ENCODE measurements at places on chromosomes 4 and X. TPM values are rescaled to one million over a fixed set of nuclear protein-coding genes. Genes with fewer than 3 reads are reported as not detected.
A peak's percentile ranks its signal among the peaks of the same experiment; 100 is the strongest.

INPP4B gene
- polyA plus RNA-seq: 9.5 TPM

- H3K36me3 ChIP-seq: no peaks in the 10 kb centered on the region
- H3K27me3 ChIP-seq: no peaks in the 10 kb centered on the region
- H3K4me1 ChIP-seq: no peaks in the 10 kb centered on the region
- no peak overlapping the region for H3K27ac ChIP-seq
These were observed 60.2 kb downstream of the MID1IP1 start for GRCh38 chrX:38861489-38861888.

DNA sequence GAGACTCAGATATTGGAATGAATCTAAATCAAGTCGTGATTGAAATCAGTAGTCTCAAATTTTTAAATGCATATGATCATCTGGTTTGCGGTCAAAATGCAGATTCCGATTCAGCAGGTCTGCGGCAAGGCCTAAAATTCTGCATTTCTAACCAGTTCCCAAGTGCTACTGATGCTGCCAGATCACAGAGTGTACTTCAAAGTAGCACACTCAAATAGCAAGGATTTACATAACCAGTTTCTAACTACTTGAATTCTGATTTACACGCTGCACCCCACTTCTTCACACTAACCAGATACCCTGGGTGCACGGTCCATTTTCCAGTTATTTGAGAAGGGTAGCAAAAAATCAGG, 752 bp downstream of the MBTPS2 start:
- peak overlapping the region; percentile 76 for H3K4me3 ChIP-seq
- no peaks in the 10 kb centered on the region for H3K27me3 ChIP-seq
- peaks cover 21% of the 10 kb centered on the region for H3K36me3 ChIP-seq
- DNase-seq: no peak

- H3K4me3 ChIP-seq: no peak overlapping the region
- no peak overlapping the region for H3K27ac ChIP-seq
- no peaks in the 10 kb centered on the region for H3K27me3 ChIP-seq
- no peaks in the 10 kb centered on the region for H3K36me3 ChIP-seq
- no peak for DNase-seq
These were observed 248.7 kb downstream of the IL1RAPL1 start for GRCh38 chrX:28835991-28836390.

DNA sequence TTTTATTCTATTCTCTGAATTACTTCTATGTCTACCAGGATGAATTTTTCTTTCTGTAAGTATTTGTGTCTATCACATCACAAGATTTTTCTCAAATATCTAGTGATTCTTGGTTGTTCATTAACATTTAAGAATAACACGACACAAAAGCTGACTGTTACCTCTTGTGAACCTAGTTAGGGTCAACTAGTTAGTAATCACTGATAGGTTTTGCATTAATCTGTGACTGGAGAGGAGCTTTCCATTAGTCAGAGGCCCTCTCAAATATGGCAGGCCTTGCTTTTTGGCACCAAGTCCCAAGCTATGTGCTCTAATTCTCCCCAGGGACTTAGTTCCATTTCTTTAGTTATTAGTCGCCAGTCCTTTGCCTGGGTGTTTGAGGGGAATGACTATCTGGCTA, 259.2 kb downstream of the CFAP299 start:
- DNase-seq: no peak
- no peaks in the 10 kb centered on the region for H3K4me1 ChIP-seq
- no peak overlapping the region for H3K4me3 ChIP-seq
- no peaks in the 10 kb centered on the region for H3K36me3 ChIP-seq
- H3K27ac ChIP-seq: no peak overlapping the region
- no peaks in the 10 kb centered on the region for H3K27me3 ChIP-seq

- H3K36me3 ChIP-seq: no peaks in the 10 kb centered on the region
- no peak overlapping the region for H3K4me3 ChIP-seq
- DNase-seq: no peak
- H3K27me3 ChIP-seq: no peaks in the 10 kb centered on the region
- no peak overlapping the region for H3K27ac ChIP-seq
These were observed 94.9 kb upstream of the ANKRD50 start for GRCh38 chr4:124807421-124807820.

DNA sequence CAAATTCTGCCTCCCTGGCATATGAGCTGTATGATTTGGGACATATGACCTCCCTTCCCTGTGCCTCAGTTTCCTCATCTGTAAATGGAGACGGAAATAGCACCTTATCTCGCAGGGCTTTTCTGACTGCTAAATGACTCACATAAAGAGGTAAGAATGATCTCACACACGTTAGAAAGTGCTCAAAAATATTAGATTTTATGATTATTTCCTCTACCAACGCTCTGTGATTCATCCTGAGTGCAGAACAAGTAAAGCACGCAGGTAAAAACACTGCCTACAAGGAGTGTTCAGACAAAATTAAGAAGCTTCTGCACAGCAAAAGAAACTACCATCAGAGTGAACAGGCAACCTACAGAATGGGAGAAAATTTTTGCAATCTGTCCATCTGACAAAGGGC, 21.1 kb downstream of the ACSL1 start:
- peaks cover 5% of the 10 kb centered on the region for H3K36me3 ChIP-seq
- H3K27me3 ChIP-seq: no peaks in the 10 kb centered on the region
- H3K4me1 ChIP-seq: peaks cover 80% of the 10 kb centered on the region
- H3K27ac ChIP-seq: peak overlapping the region; percentile 92

PHKA2 gene
- polyA plus RNA-seq: 3.7 TPM

TIGD4 gene
- 0.03 TPM for polyA plus RNA-seq

GRCh38 chr4:58252656-58253055, 1142.5 kb upstream of the IGFBP7 start:
- no peaks in the 10 kb centered on the region for H3K36me3 ChIP-seq
- no peak for DNase-seq
- H3K4me1 ChIP-seq: no peaks in the 10 kb centered on the region
- no peak overlapping the region for H3K4me3 ChIP-seq
- no peak overlapping the region for H3K27ac ChIP-seq

- no peaks in the 10 kb centered on the region for H3K27me3 ChIP-seq
- no peak overlapping the region for H3K4me3 ChIP-seq
- no peak overlapping the region for H3K27ac ChIP-seq
These were observed 41.1 kb downstream of the ADGRA3 start for GRCh38 chr4:22474636-22475310.

CXCL1 gene
- polyA plus RNA-seq: 2.1 TPM

NPNT gene
- 1.8 TPM for polyA plus RNA-seq

- no peaks in the 10 kb centered on the region for H3K27me3 ChIP-seq
- no peak for DNase-seq
- H3K36me3 ChIP-seq: peaks cover 49% of the 10 kb centered on the region
- H3K4me1 ChIP-seq: no peaks in the 10 kb centered on the region
These were observed 60.4 kb downstream of the CCNI start for GRCh38 chr4:77015390-77015789.

DNA sequence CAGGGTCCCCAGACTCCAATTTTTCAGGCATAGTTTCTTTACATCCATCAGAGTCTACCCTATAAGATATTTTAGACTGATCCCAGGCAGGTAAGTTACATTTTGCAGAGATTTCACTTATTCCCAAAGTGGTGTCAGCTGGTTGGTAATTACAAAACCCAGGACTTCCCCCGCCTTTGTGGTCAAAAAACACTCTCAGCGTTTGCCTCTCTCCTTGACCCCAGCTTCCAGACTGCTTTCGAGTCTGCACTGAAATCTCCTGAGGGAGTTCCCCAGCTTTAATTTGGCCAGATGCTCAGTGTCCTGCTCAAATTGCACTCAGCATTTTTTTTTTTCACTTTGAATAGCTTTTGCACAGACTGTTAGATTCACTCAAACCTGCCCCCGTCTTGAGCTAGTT, 11.2 kb upstream of the AMOT start:
- DNase-seq: no peak
- H3K4me3 ChIP-seq: no peak overlapping the region
- H3K27ac ChIP-seq: no peak overlapping the region
- H3K36me3 ChIP-seq: no peaks in the 10 kb centered on the region
- no peaks in the 10 kb centered on the region for H3K27me3 ChIP-seq

DNA sequence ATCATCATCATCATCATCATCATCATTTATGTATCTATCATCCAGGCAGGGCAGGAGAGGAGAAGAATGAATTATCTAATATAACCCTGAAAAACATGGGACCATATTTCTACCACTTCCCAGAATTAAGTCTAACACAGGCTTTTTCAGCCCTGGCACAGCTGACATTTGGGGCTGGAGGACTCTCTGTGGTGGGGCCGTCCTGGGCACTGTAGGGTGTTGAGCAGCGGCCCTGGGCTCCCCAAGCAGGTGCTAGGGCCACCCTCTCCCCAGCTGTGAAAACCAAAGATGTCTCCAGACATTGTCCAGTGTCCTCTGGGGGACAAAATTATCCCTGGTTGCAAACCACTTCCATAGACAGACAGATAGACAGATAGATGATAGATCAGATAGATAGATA, 288.4 kb downstream of the CRLF2 start:
- no peak overlapping the region for H3K27ac ChIP-seq
- H3K27me3 ChIP-seq: no peaks in the 10 kb centered on the region
- no peak overlapping the region for H3K4me3 ChIP-seq
- DNase-seq: no peak
- H3K4me1 ChIP-seq: no peaks in the 10 kb centered on the region

COL4A5 gene
- 1.1 TPM for polyA plus RNA-seq

SMPX gene
- polyA plus RNA-seq: 427 TPM

DNA sequence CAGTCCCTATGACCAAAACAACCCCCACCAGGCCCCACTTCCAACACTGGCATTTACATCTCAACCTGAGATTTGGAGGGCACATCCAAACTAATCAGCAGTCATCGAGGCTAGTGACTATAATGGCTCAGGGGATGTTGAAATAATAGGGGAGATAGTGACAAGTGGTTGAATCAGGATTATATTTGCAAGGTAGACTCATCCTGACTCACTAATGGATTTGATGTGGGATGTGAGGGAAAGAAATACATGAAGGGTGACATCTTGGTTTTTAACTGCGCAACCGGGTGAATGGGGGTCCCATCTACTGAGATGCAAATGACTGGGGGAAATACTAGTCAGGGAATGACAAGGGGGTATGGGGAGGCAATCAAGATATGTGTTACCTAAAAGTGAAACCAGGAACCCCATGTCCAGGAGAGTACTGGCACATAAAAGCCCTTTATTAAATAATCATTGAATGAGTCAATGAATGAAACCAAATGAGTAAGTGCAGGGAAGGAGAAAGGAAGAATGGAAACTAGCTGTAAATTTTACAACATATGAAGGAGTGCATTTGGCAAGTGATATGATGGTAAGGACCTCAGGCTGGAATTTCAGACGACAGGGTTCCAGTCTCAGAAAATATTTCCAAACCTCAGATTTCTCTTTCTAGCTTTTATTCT, 78.3 kb downstream of the PARM1 start:
- H3K36me3 ChIP-seq: no peaks in the 10 kb centered on the region
- H3K27ac ChIP-seq: no peak overlapping the region
- DNase-seq: no peak
- H3K4me1 ChIP-seq: peaks cover 20% of the 10 kb centered on the region

FABP2 gene
- polyA plus RNA-seq: 0.04 TPM

OGT gene
- 23.5 TPM for polyA plus RNA-seq

DNA sequence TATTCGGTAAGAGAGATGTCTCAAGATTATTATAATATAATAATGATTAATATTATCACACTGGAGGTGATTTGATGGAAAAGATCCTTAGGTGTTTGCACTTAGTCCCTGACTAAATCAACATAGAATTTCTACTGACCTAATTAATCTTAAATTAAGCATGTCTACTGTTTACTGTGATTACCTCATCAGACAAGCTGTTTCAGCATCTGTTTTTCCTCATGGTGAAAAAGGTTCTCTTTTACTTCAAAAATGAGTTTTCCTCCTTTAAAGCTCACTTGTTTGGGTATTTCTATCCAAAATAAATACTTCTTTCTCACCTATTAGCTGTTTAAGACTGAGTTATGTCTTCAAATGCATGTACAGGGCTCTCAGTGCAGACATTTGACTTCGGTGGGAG, 407.8 kb downstream of the NKX6-1 start:
- no peak for DNase-seq
- H3K4me3 ChIP-seq: no peak overlapping the region
- H3K27me3 ChIP-seq: no peaks in the 10 kb centered on the region
- no peak overlapping the region for H3K27ac ChIP-seq

DNA sequence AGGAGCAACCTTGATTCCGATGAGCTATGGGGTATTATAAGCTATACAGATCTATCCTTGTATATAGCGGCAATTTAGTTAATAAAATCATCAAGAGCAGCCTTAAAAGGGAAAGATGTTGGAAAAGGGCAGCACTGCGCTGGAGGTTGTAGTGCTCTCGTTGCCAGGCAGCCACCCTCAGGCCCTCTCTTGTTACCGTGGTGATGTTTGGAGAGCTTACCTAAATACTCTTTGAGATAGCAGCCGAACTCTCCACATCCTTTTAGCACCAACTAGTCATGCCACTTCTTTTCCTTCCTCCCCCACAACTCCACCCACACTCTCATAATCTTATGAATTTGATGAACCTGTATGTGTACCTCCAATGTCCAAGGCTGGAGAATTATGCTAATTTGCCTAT, 3.8 kb upstream of the RADX start:
- no peak overlapping the region for H3K27ac ChIP-seq
- H3K27me3 ChIP-seq: no peaks in the 10 kb centered on the region
- no peaks in the 10 kb centered on the region for H3K36me3 ChIP-seq
- H3K4me1 ChIP-seq: no peaks in the 10 kb centered on the region
- DNase-seq: no peak

- no peaks in the 10 kb centered on the region for H3K4me1 ChIP-seq
- peaks cover 60% of the 10 kb centered on the region for H3K36me3 ChIP-seq
- no peak for DNase-seq
- no peak overlapping the region for H3K4me3 ChIP-seq
- H3K27ac ChIP-seq: no peak overlapping the region
These were observed 19.4 kb upstream of the SLC25A6 start for GRCh38 chrX:1411326-1411725.

GRCh38 chr4:124946696-124947095, 234.2 kb upstream of the ANKRD50 start:
- no peaks in the 10 kb centered on the region for H3K27me3 ChIP-seq
- H3K36me3 ChIP-seq: no peaks in the 10 kb centered on the region
- H3K4me3 ChIP-seq: no peak overlapping the region
- peaks cover 7% of the 10 kb centered on the region for H3K4me1 ChIP-seq
- H3K27ac ChIP-seq: no peak overlapping the region
- DNase-seq: no peak

- no peak for DNase-seq
- no peaks in the 10 kb centered on the region for H3K27me3 ChIP-seq
- H3K4me1 ChIP-seq: no peaks in the 10 kb centered on the region
- H3K27ac ChIP-seq: no peak overlapping the region
- H3K36me3 ChIP-seq: no peaks in the 10 kb centered on the region
These were observed 112.0 kb downstream of the SHROOM3 start for GRCh38 chr4:76546759-76547742.

GRCh38 chr4:120667102-120667501, 255.4 kb downstream of the PRDM5 start:
- DNase-seq: no peak
- H3K4me3 ChIP-seq: no peak overlapping the region
- H3K4me1 ChIP-seq: no peaks in the 10 kb centered on the region
- no peaks in the 10 kb centered on the region for H3K36me3 ChIP-seq
- H3K27me3 ChIP-seq: no peaks in the 10 kb centered on the region

TRIM61 gene
- polyA plus RNA-seq: not detected

- no peak overlapping the region for H3K27ac ChIP-seq
- H3K36me3 ChIP-seq: no peaks in the 10 kb centered on the region
- no peaks in the 10 kb centered on the region for H3K27me3 ChIP-seq
- no peaks in the 10 kb centered on the region for H3K4me1 ChIP-seq
- no peak overlapping the region for H3K4me3 ChIP-seq
These were observed 278.9 kb upstream of the SFRP2 start for GRCh38 chr4:154067786-154068185.

- DNase-seq: no peak
- no peak overlapping the region for H3K27ac ChIP-seq
- H3K27me3 ChIP-seq: no peaks in the 10 kb centered on the region
- H3K4me1 ChIP-seq: no peaks in the 10 kb centered on the region
- no peak overlapping the region for H3K4me3 ChIP-seq
These were observed 441.2 kb downstream of the CENPC start for GRCh38 chr4:67104145-67104544.
